ENCODE measurements at places on chromosomes 2 and 18.

- no peak for DNase-seq
Observed at GRCh38 chr2:20977520-20978180, 66.2 kb downstream of the APOB start.

DNA sequence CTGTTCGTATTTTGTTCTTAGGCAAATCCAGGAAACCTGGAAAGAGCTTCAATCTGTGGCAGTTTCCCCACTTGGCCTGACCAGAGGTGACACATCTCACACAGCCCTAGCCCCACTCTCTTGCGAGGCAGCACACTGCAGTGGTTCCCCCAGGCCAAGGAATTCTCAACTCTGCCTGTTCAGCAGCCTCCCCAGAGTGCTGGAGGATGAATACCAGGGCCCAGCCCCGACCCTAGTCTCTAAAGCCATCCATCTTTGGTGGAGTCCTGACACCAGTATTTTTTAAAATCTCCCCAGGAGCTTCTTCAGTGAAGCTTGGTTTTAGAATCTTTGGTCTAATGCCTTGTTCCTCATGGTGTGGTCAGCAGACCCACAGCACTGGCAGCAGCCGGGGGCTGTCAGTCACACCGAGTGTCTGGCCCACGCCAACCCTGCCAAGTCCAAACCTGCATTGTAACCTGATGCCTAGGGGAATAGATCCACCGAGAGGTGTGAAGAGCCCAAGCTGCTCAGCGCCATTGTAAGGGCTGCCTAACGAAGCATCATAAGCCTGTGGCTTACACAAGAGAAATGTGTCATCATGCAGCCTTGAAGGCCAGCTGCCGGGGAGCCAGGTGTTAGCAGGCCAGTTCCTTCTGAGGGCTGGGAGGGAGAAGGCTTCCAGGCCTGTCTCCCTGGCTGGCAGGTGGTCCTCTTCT, 428.7 kb upstream of the ID2 start:
- DNase-seq: no peak

GRCh38 chr2:1869248-1869647, 124.9 kb upstream of the PXDN start:
- no peak for DNase-seq

- no peak for DNase-seq
Observed at GRCh38 chr2:175620106-175620505, 382.0 kb downstream of the LNPK start.

GRCh38 chr18:32548688-32549087, 78.0 kb upstream of the GAREM1 start:
- no peak for DNase-seq

DNA sequence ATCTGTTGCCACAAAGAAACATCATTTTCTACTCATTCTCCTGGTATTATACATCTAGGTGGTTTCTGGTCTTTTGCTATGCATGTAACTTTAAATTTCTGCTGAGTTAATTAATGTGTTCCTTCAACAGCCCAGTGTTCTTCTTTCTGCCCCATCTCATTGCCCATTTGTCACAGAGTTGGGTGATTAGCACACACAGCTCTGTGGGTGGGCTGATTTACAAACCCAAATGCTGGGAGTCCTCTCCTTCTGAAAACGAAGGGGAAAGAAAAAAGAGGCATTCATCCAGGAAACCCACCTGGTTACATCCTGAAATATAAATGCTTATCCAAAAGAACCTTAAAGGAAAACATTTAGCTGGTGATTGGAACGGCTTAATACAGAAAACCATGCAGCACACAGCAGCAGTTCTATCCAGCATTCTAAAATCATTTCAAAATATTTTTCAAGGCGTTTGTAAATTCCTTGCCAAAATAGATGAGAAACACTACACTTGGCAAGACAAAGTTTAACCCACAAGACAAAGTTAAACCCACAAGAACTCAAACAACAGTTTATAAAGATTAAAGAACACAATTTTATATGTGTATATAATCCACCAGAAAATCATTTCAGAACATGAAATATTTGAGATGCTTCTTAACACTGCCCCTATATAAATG, 177.9 kb downstream of the ANTXR1 start:
- no peak for DNase-seq

DNA sequence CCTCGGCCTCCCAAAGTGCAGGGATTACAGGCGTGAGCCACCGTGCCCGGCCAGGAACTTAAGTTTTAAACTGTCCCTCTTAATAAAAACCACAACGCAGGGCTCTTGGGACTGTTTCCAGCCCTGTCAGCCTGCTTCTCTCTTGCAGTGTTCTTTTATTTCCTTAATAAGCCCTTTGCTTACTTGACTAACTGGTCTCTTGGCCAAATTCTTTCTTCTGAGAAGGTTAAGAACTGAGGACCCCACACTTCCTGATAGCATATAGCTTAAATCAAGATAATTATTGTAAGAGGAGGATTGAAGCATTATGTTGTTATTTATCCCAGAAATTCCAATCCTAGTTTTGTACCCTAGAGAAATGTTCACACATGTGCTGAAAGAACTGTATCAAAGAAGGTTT, 128.2 kb upstream of the UXS1 start:
- DNase-seq: no peak

- peak; percentile 41 for DNase-seq
Observed at GRCh38 chr2:227884511-227884947, 13.1 kb downstream of the DAW1 start.

DNA sequence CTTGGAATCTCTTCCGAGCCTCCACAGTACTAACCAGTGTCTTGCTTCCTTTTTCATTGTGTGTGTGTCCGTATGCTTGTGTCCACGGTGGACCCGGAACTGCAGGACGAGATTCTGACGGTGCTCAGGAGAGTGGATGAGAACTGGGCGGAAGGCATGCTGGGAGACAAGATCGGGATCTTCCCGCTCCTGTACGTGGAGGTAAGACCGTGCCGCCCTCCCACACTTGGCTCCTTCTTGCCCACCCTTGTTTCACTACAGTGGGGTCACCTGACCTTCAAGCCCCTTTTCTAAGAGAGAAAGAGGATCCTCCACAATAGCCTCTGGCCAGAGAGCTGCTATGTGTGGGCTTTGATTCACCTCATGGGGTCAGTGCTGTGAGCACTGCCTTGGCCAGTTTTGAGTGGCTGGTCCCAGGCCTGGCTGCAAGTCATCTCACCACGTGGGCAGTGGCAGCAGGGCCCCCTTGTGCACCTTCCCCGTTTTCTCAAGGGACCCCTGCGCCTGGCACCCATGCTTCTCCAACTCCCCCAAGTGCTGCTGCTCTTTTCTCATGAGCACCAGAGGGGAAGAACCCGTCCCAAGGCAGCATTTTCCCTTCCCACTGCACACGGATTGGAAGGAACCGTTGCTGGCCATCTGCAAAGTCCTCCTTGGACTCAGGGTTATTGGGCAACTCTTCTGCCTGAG, 242.1 kb downstream of the SEPTIN10 start:
- DNase-seq: no peak

GRCh38 chr18:6405237-6406074, 9.3 kb downstream of the L3MBTL4 start:
- no peak for DNase-seq

DNA sequence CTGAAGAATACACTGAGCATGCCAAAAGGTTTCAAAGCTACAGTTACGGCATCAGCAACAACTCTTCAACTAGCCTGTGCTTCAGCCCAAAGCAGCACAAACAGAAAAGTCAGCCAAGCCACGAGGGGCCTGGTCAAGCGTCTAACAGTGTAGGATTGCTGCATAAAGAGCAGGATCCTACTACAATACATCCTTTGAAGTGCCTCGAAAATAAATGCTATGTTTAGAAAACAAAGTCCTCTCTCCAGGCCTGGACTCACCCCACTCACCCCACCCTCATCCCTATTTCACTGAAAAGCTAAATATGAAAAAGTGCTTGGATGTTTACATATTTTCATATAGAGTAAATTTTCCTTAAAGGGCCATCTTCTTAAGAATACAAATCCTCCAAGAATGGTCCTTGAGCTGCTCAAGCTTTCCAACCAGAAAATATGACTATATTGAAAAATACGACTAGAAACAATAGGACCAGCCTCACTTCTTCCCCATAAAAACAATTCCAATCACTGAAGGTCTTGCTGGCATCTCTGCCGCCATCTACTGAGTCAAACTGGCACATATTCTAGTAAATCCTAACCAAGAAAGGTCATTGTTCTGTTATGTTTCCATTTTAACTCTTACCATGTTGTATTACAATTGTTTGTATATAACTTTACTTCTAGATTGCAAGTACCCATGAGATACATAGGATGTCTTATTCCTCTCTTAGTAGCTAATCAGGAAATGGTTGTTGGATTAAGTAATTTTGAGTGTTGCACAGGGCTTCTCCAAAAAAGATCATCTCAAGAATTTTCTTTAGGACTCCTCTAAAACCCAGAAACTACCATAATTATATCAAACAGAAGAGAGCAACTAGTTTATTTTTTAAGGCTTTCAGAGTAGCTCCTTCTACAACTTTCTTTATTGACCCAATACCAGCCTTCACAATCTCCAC, 63.6 kb downstream of the CLHC1 start:
- DNase-seq: peak; percentile 3

- DNase-seq: no peak
Observed at GRCh38 chr2:18649502-18650135, 60.2 kb upstream of the NT5C1B start.

- DNase-seq: no peak
Observed at GRCh38 chr2:196230061-196230854, 58.9 kb upstream of the STK17B start.

- DNase-seq: no peak
Observed at GRCh38 chr18:22391407-22392345, 26.0 kb downstream of the CTAGE1 start.

GRCh38 chr2:16093639-16094529, 153.5 kb downstream of the MYCN start:
- no peak for DNase-seq

- no peak for DNase-seq
Observed at GRCh38 chr18:63299837-63300745, 19.5 kb downstream of the BCL2 start.

DNA sequence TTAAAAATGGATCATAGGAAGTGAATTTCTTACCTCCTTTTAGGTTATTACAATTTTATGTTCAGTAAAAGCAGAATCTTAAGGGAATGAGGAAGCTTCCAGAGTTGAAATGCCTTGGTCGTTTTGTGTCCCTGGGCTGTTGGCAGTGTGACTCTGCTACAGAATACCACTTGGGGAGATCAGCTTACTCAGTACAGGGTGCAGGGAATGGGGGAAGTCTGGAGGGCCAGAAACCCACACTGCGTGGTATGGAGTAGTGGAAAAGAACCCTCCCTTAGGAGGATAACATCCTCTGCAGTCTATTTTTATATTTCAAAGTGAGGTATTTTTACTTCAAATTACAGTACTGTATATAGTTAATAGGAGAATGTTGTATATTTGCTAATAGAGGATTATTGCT, 51.1 kb downstream of the R3HDM1 start:
- no peak for DNase-seq

DNA sequence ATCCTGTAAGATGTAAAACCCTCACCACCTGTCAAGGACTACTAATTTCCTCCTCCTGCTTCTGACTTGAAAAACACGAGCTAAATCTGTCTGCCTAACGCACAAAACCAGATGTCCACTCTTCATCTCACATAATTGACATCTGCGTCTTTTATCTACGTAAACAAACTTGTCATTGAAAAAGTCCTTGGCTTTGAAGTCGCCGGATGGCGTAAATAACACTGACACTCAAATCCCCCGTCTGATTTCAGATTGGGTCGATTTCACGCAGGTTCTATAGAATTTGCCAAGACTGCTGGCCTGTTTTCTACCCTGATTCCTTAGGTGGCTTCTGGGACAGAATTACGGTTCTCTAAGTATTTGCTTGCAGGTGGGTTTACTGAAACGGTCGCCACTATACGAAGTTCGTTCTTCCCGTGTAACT, 539 bp upstream of the MOB4 start:
- no peak for DNase-seq

- DNase-seq: no peak
Observed at GRCh38 chr2:143955401-143956065, 564.4 kb downstream of the ZEB2 start.

GRCh38 chr18:31825772-31826171, 65.1 kb upstream of the SLC25A52 start:
- DNase-seq: no peak

All from NCI-H1048 (cell line).